ENCODE measurements at places on chromosomes 4 and X. TPM values are rescaled to one million over a fixed set of nuclear protein-coding genes. Genes with fewer than 3 reads are reported as not detected.

DNA sequence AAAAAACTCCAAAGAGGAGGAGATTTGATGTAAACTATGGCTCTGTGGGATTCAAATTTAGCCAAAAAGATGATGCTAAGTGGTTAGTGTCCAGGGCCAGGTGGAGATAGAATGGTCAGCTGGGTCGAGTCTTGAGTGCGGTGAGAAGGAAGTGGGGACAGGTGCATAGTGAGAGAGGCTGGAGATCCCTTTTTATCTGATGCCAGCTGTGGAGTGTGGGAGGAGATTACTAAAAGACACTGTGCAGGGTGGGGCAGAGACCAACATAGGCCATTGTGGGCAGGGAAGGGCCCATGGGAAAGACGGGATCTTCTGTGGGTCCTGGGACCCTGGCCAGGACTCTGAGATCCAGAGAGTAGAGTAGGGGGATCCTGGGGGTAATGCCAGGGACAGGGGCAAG is 34.6 kb upstream of the LEF1 start:
- no peak for DNase-seq

GRCh38 chrX:31223817-31224216 is 152.0 kb upstream of the FTHL17 start:
- DNase-seq, result no peak

The AMOT gene
- 0.05 TPM for polyA plus RNA-seq

DNA sequence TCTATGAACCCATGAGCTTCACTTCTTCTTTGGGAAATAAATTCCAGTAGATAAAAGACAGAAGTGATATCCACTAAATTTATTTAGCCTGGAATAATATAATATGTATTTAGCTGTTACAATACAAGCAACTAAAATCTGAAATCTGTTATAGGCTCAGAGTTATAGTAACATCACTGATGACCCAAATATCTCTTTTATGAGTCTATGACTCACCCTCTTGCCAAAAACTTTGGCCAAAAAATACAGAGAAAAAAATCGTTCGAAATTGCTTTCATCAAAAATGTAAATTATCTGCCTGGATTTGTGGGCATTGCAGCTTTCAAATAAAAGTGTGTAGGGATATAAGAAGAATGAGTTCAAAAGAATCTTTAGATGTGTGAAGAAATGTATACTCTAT is 89.4 kb upstream of the DKK2 start:
- DNase-seq, result no peak

- DNase-seq, result no peak
Measured at GRCh38 chrX:19724409-19724808, 163.0 kb downstream of the SH3KBP1 start.

GRCh38 chr4:13710246-13710885 is 82.8 kb upstream of the BOD1L1 start:
- DNase-seq, result no peak

- no peak for DNase-seq
Measured at GRCh38 chr4:105075045-105075444, 71.6 kb upstream of the TET2 start.

DNA sequence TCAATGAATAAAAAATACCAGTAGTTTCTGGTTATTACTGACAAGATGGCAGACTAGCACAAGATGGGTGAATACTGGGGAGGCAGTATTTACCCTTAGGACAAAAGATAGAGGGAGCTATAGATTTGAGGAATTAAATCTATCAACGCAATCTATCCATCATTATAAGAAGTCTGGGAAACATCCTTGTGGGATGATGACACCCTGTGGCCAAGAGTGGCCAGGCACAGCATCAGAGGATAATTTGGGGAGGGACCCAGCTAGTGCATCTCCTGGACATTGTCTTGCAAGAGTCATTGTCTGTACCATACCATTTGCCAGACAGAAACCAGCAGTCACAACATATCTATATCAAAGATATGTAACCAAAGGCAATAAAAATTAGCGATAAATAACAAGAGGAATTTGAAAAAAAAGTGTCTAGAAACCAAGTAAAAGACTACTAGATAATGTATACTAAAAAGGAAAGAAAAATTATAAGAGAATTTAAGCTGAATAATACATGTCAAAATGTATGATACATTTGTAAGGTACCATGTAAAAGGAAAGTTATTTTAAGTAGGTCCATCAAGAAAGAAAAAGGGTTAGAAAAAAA is 22.9 kb downstream of the KCTD8 start:
- DNase-seq, result no peak

The RENBP gene
- not detected for polyA plus RNA-seq

The STPG2 gene
- not detected for polyA plus RNA-seq

- DNase-seq, result no peak
Measured at GRCh38 chr4:101669138-101669831, 121.2 kb upstream of the BANK1 start.

The AMTN gene
- polyA plus RNA-seq, result not detected

The TMSB15C gene
- polyA plus RNA-seq, result 0.79 TPM

The MUC7 gene
- not detected for polyA plus RNA-seq

The SHISA3 gene
- not detected for polyA plus RNA-seq

The LRCH2 gene
- polyA plus RNA-seq, result not detected

- no peak for DNase-seq
Measured at GRCh38 chr4:136768925-136769275, 763.4 kb downstream of the PCDH18 start.

DNA sequence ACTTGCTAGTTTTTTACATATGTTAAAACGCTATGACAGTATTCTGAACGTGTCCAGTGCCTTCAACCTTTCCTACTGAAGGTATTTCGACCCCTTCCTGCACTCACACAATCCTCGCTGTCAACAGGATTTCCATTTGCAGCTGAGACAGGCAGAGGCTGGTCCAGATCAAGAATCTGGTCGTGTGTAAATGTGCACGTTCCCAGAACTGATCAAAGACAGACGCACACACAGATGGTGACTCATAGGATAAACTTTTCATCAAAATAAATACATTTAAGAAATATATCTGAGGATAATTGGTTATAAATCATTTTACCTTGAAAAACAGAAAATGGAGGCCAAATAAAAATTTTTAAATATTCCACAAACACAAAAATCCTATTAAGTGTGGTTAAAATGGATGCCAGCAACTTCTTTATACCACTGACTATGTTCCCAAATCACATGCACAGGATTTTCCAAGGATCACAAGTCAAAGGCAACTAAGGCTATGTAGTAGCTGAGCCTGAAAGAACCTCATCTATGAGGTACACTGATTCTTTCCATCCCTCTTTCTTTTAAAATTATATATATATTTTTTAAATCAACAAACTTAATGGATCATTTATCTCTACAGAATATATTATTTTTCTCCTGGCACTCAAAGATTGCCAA is 85.9 kb downstream of the RNF150 start:
- no peak for DNase-seq

DNA sequence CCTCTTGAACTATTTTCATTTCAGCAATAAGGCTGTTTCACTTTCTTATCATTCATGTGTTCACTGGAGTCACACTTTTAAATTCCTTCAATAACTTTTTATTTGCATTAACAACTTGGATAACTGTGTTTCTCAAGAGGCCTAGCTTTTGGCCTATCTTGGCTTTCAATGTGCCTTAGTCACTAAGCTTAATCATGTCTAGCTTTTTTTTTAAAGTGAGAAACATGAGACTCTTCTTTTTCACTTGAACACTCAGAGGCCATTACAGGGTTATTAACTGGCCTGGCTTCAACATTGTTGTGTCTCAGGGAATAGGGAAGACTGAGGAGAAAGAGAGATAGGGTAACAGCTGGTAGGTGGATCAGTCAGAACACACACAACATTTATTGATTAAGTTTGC is 64.0 kb upstream of the VCX2 start:
- DNase-seq, result no peak
